ENCODE measurements at places on chromosomes 2 and 18.

GRCh38 chr2:54465143-54465542 is 9.0 kb downstream of the SPTBN1 start:
- DNase-seq, result no peak

GRCh38 chr18:60722742-60723141 is 350.2 kb upstream of the MC4R start:
- DNase-seq, result no peak

DNA sequence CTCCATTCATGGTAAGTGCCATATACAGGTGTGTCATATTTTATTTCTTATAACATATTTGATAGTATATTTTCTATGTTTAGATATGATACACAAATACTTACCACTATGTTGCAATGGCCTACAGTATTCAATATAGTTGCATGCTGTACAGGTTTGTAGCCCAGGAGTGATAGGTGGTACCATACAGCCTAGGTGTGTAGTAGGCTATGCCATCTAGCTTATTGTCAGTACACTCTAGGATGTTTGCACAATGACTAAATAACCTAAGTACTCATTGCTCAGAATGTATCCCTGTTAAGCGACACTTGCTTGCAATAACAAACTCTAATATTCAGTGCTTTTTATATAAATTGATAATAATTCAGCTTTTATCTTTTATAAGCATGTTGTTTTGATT is 563.1 kb upstream of the LINC00305 start:
- no peak for DNase-seq

DNA sequence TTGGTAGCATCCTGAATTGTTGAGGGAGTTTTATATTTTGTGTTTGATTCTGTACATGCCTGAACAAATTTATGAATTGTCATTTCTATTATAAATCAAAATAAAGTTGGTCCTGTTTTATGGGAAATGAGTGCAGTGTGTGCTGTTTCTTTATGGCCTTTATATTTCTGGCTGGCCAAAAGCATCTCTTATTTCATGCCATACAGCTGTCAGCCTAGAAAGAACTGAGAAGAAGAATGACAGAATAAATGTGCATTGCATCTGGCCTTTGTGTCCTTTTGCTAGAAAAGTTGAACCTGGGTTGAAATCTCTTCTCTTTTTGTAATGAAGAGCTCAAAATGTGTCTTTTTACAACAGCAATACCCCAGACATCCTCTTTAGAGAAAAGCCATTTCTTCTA is 474.7 kb upstream of the LRATD1 start:
- DNase-seq, result no peak

- no peak for DNase-seq
These were observed 183.2 kb upstream of the RAB6C start for GRCh38 chr2:129796225-129796624.

- DNase-seq, result no peak
These were observed 277.4 kb downstream of the TNS1 start for GRCh38 chr2:217725409-217725808.

GRCh38 chr2:223008162-223008561 is 43.8 kb upstream of the KCNE4 start:
- peak; percentile 29 for DNase-seq
